Activated T-helper 1 cell treated with anti-CD3 and anti-CD28 coated beads, Interleukin-2, amount 50 U/mL, for 16 hours (primary cell): ENCODE measurements at places on chromosomes 16 and 17.

- no peak for DNase-seq
Measured at GRCh38 chr17:81069135-81069645, 34.2 kb downstream of the BAIAP2 start.

- no peak for DNase-seq
Measured at GRCh38 chr16:81487301-81487720, 42.7 kb downstream of the CMIP start.

GRCh38 chr16:68219725-68220351 is 16.1 kb downstream of the ESRP2 start:
- no peak for DNase-seq

DNA sequence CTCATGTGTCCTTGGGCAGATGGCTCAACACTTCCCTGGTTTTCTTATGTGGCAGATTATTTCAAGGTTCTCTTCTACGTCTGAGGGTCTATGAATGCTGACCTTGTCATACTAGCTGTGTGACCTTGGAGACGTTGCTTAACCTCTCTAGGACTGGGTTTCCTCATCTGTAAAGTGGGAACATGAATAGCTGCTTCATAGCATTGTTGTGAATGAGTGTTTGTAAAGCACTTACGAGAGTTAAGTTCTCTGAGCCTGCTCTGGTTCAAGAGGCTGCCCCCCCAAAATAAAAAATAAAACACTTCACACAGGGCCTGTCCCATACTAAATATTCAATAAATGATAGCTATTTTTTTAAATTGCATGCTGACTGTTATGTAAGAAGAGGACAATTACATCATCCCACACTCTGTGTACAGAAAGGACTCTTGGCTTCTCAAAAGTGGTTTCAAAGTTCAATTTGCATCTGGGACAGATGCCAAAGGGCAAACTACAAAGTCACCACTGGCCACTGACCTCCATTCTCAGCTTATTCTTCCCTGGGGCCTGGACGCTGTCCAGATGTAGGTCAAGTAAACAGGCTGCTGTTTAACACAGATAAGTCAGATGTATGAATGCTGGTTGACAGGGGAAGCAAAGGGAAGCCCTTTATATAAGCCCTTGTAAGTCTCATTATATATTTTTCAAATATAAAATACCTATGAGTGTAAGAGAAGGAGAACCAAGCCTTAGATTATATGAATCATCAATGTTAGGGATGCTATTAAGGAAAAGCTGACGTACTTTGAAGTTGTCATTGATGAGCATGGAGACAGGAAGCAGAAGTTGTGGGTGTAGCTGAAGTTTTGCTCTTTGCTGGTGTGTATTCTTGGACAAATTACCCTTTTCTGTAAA is 15.4 kb upstream of the NDEL1 start:
- no peak for DNase-seq

DNA sequence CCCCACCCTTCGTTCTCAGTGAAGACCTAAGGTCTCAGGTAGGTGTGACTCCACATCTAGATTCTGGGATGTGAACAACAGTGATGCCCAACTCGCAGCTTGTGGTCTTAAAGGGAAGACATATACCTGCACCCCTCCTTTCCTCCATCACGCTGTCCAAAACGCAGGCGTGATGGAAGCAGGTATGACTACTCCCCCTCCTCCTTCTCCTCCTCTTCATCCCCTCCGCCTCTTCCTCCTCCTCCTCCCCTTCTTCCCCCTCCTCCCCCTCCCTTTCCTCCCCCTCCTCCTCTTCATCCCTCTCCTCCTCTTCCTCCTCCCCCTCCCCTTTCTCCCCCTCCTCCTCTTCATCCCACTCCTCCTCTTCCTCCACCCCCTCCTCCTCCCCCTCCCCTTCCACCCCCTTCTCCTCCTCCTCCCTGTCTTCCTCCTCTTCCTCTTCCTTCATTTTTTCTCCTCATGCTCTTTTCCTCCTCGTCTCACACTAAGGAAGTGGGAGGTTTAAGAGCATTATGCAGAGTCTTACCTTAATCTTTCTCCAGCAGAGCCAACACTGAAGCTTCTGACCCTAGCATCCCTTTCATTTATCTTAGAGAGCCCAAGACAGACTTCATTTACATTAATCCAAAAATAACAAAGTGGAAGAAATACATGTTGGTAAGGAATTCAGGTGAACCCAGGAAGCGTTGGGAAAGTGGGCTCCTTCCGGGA is 352.5 kb downstream of the FOXL1 start:
- no peak for DNase-seq

GRCh38 chr17:34616148-34616547 is 36.8 kb downstream of the TMEM132E start:
- no peak for DNase-seq

GRCh38 chr16:62298600-62298999 is 262.4 kb upstream of the CDH8 start:
- no peak for DNase-seq

DNA sequence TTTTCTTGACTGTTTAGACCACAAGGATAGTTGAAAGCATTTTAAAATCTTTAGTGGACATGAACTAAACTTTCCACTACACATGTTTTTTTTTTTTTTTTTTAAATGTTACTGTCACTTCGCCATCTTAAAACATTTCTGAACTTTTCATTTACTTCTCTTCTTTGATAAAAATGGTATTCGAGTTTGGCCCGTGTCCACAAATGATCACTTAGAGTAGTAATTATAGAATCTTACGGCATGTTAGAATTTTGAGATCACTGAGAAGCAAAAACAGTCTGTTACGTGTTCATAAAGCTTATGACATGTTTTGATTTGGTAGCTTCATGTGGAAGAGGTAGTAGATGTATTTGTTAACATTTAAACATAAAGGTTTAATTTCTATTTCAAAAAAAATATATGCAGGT is 1.1 kb downstream of the NSRP1 start:
- no peak for DNase-seq

DNA sequence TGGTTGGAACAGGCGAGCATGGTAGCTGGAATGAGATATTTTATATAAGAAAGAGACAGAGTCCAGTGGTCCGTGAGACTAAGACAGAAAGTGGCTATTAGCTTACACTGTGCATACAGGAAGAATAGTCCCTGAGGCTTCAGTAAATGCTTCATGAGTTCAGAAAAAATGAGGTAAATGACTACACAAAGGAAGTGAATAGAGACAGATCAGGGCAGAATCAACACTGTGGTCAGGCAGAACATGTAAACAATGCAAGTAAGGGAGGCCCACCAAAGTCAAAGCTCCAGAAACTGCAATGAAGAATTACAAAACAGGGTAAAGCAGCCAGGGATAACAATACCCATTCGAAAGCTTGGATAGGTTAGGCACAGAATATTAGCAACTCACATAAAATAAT is 4.8 kb downstream of the ABCA10 start:
- DNase-seq, result no peak

DNA sequence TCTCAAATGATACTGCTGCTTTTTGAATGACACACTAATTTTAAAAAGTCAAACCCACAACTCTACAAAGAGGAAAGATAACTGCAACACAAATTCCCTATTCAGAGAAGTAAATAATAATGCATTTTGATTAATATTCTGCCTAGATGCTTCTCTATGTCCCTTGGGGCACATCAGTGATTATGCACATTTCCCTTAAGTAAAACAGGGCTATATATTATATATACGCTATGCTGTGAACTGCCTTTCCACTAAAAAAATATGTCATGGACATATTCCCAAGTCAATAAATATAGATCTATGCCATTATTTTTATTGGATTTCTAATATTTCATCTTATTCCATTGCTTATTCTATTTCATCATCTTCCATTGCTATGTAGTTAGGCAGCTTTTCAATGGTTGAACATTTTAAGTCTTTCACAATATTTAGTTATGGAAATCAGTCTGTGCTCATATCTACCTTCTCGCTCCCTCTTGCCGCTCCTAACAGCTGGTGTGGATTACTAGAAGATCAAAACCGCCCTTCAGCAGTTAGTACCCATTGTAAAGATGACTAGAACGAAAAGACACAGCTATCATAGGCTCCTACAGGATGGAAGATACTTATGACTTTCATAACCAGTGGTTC is 468.2 kb upstream of the GOT2 start:
- no peak for DNase-seq

DNA sequence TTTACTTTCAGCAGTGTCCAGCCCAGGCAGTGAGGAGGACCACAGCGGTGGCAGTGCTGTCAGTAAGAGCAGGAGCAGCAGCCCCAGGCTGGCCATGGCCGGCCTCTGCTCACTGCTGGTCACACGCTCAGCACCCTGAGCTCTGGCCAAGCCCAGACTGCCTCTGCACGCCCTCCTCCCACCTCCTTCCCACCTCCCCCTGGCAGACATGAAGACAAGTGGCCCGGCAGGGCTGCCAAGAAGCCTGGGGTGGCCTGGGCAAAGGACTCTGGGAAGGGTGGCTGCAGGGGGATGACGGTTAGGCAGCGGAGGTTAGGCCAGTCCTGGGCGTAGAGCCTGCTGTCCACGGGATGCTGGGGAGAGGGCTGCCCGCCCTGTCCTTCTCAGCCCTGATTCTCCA is at the start of gene C16orf89:
Gene C16orf89 (minus strand): TSS at position 144 of the 400 bp plus-strand sequence. CDS start 48 bp downstream, at position 96.
- no peak for DNase-seq
